ENCODE measurements at places on chromosomes 13 and 19. TPM values are rescaled to one million over a fixed set of nuclear protein-coding genes. Genes with fewer than 3 reads are reported as not detected.

Gene ATP4B
- not detected for total RNA-seq

Gene SGCG
- total RNA-seq: 77.5 TPM

Gene ACP4
- not detected for total RNA-seq

Gene SELENOV
- not detected for total RNA-seq

Gene LGALS14
- total RNA-seq: not detected

Gene TEX29
- total RNA-seq: 0.41 TPM

Gene CABP5
- not detected for total RNA-seq

Gene ARHGAP33
- 2.7 TPM for total RNA-seq

Gene MED16
- 25.4 TPM for total RNA-seq

Gene CEACAM7
- total RNA-seq: not detected

Gene MAP3K10
- 19.9 TPM for total RNA-seq

Gene ATP1A3
- 235 TPM for total RNA-seq

Gene KLK12
- not detected for total RNA-seq

Gene TYROBP
- total RNA-seq: 88.7 TPM

Gene MARK4
- total RNA-seq: 38.8 TPM

Gene HPN
- total RNA-seq: 7.2 TPM

Gene LENG9
- 3.3 TPM for total RNA-seq

Gene NDUFA3
- total RNA-seq: 373 TPM

Gene SLC15A1
- total RNA-seq: not detected

Gene ZNF414
- 13.6 TPM for total RNA-seq

Gene TBXA2R
- total RNA-seq: 2.3 TPM

Gene LAIR1
- total RNA-seq: 26.8 TPM

Gene HTR2A
- total RNA-seq: 0.65 TPM

Gene KLK15
- not detected for total RNA-seq

Gene MED4
- total RNA-seq: 47.4 TPM

Gene B3GNT8
- 3.2 TPM for total RNA-seq

Gene CGB5
- not detected for total RNA-seq

Gene ZNF880
- 17.2 TPM for total RNA-seq

Gene CACNA1A
- 0.39 TPM for total RNA-seq

Gene FGF14
- 3.7 TPM for total RNA-seq

Gene ENOX1
- total RNA-seq: 1.7 TPM

Gene SIGLEC14
- 1.2 TPM for total RNA-seq

Gene ZFP30
- total RNA-seq: 7.3 TPM

Gene SIGLEC12
- 1.1 TPM for total RNA-seq

Gene POU4F1
- total RNA-seq: not detected
